Activated CD4-positive, CD25-positive, alpha-beta regulatory T cell treated with anti-CD3 and anti-CD28 coated beads, Interleukin-2, amount 50 U/mL, for 16 hours (primary cell): ENCODE measurements at places on chromosomes 4 and X.

DNA sequence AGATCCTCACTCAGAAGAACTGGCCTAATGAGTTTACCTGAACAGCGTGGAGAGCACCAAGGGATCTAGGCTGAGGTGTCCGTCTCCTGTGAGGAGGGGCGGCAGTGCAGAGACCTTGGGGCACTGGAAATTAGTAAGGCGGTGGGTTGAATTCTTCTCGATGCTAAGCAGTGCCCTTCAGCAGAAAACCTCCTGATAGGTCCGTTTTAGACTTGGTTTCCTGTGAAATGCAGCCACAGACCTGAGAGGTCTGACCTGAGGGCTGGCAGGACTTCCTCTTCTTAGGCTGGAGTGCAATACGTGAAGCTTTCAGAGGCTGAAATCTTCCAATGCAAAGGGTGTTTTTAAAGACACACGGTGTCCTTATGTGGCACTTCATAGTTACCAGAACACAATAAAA is at the start of gene CLNK:
TSS of gene CLNK (minus strand) at position 138 of the 400 bp plus-strand sequence. CDS start 16,899 bp downstream, outside the sequence.
- no peak for DNase-seq

- no peak for DNase-seq
These were observed 132.5 kb downstream of the ATP10D start for GRCh38 chr4:47617607-47618006.

DNA sequence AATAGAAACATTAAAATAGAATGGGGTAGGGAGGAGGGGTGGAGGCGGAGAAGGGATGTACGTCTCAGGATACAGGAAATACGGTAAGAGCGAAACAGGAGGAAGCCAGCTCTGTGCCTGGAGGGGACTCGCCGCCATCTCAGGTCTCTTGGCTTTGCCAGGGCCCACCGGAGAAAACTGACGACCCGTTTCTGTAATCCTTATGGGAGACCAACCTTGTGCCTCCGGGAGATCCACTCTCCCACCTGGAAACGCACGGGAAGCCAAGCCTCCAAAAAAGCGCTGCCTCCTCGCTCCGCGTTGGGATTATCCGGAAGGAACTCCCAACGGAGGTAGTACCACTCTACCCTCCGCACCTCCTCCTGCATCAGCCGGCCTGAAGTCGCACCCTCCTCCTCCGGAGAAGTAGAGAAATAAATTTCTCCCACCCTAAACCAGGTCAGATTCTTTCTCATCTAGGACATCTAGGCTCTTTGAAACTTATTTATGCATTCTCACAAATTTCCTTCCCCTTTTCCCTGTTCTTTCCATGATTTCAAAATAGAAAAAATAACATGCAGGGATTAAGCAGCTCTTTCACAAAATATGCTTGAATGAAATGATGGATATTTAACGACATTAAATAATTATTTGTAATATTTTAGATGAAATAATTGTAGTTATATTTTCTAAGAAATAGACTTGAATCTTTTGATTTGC is at the start of gene NBDY:
TSS of gene NBDY (plus strand) at position 92 of the 699 bp plus-strand sequence. CDS start at position 203, 111 bp downstream.
- DNase-seq, result no peak

GRCh38 chr4:7549866-7550265 is 115.1 kb upstream of the PSAPL1 start:
- DNase-seq, result no peak

DNA sequence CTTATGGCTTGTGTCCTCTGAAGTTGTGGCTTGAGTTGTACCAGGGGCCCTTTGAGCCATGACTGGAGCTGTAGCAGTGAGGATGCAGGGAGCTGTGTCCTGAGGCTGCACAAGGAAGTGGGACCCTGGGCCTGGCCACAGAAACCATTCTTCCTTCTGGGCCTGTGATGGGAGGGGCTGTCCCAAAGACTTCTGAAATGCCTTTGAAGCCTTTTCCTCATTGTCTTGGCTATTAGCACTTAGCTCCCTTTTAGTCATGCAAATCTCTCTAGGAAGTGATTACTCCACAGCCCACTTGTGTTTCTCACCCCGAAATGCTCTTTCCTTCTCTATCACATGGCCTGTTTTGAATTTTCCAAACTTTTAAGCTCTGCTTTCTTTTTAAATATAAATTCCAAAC is 92.4 kb downstream of the FHDC1 start:
- DNase-seq, result no peak

GRCh38 chr4:7328913-7329638 is 105.7 kb downstream of the PSAPL1 start:
- no peak for DNase-seq

DNA sequence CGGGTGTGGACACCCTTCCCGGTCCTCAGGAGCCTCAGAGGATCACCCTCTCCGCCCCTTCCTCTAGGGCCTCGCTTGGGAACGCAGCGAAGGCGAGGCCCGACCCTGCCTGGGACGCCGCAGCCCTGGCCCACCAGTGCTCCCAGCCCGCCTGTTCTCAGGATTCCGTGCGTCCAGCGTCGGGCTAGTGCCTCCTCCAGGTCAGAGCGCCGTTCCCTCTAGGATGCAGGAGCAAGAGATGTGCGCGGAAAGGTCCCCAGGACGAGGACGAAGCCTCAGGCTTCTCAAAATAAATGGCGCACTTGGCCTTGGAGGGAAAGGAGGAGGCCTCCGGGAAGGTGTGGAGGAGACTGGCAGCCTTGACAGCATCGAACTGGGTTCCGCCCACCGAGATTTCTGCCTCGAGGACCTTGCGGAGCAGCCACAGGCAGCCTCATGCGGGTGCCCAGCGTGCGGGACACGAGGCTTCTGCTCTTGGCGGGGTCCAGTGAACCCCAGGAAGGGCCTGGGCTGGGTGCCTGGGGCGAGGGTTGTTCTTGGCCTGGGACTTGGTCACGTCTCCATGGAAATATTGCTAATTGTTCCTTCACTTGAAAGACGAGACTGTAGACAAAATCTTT is 35.1 kb downstream of the PITX2 start:
- no peak for DNase-seq

GRCh38 chr4:103008875-103009729 is 10.4 kb downstream of the SLC9B1 start:
- DNase-seq, result no peak

- DNase-seq, result no peak
These were observed 14.4 kb upstream of the NMU start for GRCh38 chr4:55650483-55650882.

DNA sequence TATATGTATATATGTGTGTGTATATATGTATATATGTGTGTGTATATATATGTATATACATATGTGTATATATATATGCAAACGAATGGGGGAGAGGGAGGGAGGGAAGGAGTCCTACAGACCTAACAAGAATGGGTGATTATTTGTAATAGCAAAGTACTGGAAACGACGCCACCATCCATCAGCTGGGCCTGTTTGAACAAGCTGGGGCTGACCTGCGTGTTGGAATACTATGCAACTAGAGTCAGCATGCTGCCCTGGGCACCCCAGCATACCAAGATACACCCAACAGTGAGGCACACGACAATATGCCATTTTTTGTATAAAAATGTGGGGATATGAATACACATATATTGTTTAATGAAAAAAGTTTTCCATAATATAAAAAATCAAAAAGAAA is 21.6 kb upstream of the CCNQ start:
- DNase-seq, result no peak

DNA sequence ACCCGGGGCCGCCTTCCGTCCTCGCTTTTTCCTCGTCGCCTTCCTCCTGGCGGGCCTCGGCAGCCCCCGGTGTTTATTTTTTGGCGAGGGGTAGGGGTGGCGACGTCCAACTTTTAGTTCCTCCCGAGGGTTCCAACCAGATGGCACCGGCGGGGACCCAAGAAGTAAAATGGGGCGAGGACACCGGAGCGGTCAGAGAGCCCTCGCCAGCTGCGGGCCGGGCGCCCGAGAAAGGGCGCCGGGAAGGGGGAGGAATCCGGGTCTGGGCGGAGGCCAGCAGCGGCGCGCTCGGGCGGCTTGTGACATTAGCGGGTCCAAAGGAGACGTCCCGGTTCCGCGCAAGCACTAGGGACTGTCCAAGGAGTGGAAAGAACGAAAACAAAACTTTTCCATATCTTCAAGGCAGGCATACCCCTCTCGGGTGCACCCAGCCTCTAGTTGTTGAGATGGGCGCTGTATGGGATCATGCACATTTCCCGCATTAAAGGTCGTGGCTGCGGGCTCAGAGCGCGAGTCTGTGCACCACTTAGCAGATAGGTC is 691 bp upstream of the USP46 start:
- DNase-seq, result no peak

GRCh38 chr4:8844976-8845690 is 26.5 kb downstream of the HMX1 start:
- no peak for DNase-seq

DNA sequence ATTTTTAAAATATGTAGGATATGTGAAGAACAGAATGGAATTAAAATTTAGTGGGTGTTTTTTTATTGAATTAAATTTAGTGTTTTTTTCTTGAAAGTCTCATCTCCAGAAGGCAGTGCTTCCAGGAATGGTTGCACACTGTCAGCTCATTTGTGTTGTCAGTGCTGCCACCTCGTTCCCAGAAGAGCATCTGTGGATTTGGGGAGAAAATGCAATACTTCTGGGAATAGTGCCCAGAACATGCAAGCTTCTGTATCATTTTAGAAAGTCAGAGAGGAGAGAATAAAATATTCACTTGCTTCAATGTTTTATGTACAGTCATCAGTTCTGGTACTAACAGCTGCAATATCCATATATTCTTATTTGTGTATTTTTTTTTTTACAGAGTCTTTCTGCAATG is 608.8 kb downstream of the PCDH7 start:
- no peak for DNase-seq

DNA sequence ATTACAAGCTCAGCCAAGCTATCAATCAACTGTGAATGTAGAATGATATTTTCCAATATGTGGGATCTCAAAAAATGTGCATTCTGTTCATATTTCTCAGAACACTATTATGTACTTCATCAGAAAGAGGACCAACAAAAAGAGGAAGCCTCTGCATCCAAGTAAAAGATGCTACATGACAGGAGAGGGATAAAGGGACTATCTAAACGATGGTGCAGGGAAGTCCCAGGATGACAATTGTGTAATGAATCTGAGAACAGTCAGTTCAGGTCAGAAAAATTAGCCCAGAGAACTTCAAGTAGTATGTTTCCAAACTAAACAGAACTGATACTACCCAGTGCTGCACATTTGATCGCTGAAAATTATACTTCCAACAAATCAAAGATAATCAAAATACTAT is 127.0 kb downstream of the ZNF330 start:
- DNase-seq, result no peak

DNA sequence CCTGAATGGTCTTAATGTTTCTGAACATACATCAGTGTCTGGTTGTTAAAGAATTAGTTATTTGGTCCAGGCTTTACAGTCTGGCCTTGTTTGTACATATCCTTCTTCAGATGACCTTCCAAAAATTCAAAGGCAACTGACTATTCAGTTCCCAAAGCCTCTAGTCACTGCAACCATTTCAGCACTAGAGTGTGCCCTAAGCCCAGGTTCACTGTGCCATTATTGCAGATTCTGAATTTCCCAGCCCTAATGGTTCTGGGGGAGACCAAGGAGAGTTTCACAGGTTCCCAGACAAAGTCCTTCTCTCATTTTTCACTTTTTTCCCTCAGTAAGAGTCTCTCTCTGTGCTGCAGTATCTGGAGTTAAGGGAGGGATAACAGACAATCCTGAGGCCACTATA is 235.8 kb downstream of the TRAM1L1 start:
- no peak for DNase-seq

GRCh38 chrX:45571453-45571852 is 370.8 kb upstream of the DIPK2B start:
- DNase-seq, result no peak

- no peak for DNase-seq
These were observed 441.7 kb upstream of the SLIT2 start for GRCh38 chr4:19809989-19810388.

DNA sequence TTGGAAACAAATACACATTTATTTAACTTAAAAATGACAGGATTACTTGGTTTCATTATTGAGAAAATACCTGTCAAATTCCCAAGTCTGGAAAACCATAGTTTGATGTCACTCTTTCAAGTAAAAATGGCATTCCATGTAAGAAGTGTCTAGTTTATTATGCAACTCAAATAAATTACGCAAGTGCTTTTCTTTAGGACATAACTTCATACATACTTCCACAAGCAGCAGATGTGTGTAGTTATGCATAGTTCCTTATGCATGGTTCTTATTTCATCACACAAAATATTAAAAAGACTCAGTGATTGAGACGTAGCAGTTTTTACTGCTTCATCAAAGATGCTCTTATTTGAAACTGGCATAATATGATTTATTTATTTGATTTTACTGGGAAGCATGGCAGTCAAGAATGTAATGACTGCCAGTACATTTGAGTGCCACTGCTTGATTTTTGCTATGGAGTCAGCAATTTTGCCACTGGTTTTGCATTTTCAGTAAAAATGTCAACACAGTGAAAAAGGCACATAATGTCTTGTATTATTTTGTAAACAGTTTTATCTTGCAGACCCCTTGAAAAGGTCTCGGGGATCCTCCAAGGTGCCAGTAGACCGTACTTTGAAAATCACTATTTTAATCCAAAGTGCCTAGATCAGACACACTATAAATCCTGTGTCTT is 62.1 kb downstream of the CLCN3 start:
- DNase-seq, result no peak

DNA sequence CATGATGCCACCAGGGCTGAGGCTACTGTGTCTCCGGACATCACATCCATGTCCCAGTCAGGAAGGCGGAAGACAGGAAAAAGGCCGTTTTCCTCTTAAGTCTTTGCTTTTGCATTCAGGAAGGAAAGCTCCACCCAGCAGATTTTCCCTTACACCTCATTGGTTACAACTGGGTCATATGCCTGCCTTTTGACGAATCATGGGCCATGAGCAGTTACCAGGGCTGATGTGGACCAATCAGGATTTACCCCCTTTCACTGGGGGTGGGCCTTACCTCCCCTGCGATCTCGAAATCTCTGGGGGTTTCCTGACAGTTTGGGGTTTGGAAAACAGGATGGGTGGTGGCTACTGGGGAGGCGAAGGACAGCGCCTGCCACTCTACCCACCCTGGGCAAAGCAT is 52.5 kb upstream of the GRPEL1 start:
- no peak for DNase-seq

DNA sequence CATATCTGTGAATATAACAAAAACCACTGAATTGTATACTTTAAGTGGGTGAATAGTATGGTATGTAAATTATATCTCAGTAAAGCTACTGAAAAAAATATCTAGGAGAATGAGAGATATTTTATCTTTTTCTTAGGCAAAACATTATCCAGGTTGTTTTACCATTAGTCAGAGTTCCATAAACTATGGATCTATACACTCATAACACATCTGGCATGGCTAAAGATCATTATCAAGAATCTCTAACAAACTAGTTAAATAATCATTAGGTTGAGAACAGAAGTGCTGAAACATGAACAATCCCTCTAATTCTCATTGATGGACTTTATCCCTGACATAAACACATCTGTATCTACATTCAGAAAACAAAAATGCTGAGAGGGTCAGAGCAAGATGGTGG is 15.6 kb downstream of the MED14 start:
- no peak for DNase-seq

DNA sequence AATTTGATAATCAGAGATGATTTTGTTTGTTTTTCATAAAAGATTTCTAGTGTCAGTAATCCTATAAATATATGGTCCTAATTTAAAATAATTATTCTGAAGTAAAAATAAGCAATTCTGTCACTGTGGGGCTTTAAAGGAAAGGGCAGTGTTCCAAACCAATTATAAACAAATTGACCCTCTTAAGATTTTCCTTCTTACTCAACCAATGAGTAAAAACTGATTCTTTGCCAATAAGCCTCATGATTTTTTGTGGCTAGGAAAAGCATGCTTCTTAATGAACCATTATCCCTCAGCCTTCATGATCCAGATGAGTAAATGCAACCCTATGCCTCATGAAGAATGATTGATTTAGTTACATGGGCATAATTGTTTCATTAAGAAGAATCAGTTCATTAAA is 1010.4 kb downstream of the ADGRL3 start:
- DNase-seq, result no peak
